ENCODE measurements at places on chromosomes 11 and 22.

DNA sequence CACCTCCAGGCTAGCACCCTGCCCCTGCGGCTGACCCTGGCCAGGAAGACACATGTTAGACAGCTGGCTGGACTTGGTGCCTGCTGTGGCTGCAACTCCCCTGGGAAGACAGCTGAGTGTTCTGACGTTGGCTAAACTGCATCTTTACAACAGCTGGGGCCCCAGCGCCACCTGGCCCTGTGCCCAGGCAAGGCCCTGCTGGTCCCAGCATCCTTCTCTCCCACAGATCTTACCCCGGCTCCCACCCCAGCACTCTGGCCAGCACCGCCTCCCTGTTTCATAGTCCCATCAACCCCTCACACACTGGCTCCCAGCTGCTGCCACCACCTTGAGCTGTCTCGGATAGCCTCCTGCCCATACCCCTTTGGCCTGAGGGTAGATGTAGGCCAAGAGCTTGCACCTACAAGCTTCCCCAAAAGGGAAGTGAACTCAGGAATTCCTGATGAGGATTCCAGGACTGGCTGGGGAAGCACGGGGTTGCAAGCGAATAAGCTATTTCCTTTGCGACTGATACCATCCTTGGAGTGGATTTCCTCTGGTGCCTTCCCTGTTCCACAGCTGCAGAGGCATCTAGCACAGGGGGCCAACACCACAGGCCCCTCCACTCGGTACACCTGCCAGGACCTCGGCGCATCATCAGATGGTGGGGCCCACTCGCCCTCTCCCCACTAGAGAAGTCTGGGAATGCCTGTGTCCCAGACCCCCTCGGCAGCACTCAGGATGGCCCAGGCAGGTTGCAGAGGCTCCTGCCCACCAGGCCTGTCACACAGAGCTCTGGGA, 28.5 kb downstream of the RSPH14 start:
- no peak for DNase-seq

GRCh38 chr11:69986440-69986787, 91.7 kb upstream of the ANO1 start:
- DNase-seq: no peak

DNA sequence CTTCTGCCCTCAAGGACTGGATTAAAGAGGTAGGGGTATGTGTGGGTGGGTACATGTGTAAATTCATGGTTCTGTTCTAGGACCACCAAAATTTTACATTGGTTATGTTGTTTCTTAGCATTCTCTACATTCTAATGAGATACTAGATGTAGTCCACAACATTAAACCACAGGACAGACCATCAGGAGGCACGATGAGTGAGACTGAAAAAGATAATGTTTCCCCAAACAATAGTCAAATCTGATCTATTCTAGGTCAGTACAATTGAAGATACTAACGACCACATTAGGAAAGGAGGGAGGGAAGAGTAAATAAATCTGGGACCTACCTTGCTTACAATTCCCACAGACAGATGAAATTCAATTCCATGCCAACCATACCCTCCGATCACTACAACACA, 42.2 kb downstream of the MRTFA start:
- no peak for DNase-seq

- DNase-seq: no peak
These were observed 27.8 kb downstream of the RELT start for GRCh38 chr11:73404048-73404447.

DNA sequence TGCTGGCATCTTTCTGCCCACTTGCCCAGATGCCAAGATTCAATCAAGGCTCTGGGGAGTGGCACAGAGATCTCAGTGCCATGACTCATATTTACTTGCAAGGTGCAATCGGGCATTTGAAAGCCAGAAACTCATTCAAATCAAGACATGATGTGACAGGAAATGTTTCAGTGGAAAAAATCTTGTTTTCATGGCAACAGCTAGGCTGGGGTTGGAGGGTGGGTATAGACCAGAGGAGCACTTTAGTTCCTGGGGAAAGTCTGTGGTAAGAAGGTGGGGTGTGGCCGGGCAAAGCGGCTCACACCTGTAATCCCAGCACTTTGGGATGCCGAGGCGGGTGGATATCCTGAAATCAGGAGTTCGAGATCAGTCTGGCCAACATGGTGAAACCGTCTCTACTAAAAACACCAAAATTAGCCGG, 1.2 kb downstream of the MAJIN start:
- DNase-seq: peak; percentile 45

Data from kidney epithelial cell (primary cell).